ENCODE measurements at places on chromosomes 2 and 18. TPM values are rescaled to one million over a fixed set of nuclear protein-coding genes. Genes with fewer than 3 reads are reported as not detected.

DNA sequence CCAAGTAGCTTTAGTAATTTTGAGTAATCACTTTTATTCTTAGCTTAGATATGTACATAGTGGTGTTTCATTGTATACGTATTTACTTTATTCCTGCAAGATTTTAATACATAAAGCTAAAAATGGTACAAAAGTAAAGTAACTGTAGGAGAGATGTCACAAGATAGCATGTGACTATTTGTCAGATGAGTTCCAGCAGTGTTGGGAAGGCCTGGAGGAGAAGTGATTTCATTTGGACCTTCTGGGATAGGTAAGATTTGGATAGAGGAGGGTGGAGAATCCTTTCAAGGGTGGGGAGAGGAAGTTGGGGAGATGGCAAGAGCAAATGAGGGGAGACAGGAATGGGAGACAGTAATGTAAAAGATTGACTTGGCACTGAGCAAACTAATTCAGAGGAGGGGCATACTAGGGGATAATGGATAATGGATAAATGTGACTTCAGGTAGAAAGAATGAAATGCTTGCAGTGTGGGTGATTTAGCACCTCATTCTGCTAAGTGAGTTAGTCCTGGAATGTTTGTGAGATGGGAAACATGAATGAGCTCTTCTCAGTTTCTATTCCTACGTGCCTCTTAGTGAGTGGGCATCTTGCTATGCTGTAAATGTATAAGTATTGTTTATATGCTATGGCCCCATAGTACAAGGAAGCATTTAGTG, 10.5 kb downstream of the WDR43 start:
- no peak for DNase-seq

Gene OR6B3
- total RNA-seq: not detected

GRCh38 chr2:193240752-193241151, 1046.0 kb upstream of the TMEFF2 start:
- DNase-seq: no peak

DNA sequence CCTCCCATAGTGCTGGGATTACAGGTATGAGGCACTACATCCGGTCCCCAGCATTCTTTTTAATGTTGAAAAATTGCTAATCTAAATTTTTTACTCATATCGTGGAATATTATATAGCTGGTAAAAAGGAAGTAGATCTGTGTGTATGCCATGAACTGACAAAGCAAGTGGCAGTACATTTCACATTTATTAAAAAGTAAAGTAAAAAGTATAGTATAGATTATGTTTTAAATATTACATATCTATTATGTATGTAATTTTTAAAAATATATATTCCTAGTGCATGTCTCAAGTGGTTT, 25.1 kb downstream of the PLEKHB2 start:
- no peak for DNase-seq

Gene SLC4A3
- not detected for total RNA-seq

DNA sequence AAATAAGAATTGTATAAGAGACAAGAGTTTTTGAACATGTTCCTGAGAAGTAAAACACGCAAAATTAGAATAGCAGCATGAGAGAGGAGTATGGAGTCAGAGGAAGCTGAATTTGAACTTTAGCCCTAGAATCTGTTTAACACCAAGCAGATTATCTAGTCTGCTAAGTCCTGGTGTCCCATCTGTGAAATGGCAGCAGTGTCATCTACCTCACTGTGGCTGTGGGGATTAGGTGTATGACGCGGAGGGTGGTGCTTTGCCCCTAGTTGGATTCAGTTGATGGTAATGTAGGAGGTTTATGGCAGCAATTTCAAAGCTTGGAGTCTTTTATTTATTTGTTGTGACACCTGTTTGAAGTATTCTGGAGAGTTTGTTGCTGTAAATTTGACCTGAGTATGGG, 79.2 kb downstream of the ZNF532 start:
- DNase-seq: no peak

Gene RAMP1
- 1.8 TPM for total RNA-seq

DNA sequence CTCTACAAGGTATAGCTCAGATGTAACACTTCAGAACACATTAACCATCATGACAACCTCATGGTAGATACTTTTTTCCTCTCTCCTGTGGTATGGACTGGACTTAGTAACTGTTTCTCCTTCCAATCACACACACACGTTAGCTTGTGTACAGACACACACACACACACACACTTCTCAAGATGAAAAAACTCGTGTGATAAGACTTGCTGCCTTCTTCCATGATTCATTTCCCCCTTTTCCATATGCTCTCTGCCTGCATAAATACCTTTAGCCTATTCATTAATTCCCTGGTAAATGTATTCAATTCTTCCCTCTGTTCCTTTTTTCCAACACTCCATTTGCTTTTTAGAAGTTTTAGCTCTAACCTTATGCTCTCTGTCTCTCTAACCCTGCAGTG, 118.9 kb upstream of the TANK start:
- no peak for DNase-seq

Gene OSBPL6
- total RNA-seq: 6.1 TPM

Gene ALKAL2
- total RNA-seq: 0.60 TPM

Gene MALT1
- 50.6 TPM for total RNA-seq

Gene CAPN14
- 0.65 TPM for total RNA-seq

GRCh38 chr18:50473881-50474280, 86.0 kb upstream of the MAPK4 start:
- no peak for DNase-seq

Gene ALLC
- not detected for total RNA-seq

Gene UGT1A10
- total RNA-seq: not detected

DNA sequence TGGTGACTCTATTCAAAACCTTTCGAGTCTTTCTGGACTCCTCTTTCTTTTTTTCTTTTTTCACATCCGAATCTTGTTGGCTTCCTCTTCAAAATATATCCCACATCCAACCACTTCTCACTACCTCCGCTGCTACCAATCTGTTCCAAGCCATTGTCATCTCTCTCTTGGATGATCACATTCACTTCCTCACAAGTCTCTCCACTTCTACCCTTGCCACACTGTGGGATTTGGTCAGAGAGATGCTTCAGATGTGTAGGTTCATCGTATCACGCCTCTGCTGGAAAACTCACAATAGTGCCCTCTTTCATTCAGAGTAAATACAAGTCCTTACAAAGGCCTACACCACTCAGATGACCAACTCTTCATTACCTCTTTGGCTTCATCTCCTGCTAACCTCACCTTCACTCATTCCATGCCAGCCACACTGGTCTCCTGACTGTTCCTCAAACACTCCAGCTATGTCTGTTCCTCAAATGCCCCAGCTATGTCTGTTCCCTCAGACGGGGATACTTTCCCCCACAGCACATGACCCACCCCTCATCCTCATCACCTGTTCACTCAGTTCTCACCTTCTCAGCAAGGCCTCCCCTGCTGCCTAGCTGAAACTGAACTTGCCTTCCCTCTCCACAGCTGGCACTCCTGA, 67.2 kb upstream of the PELI1 start:
- DNase-seq: no peak

All from activated T-cell treated with anti-CD3 and anti-CD28 coated beads, Interleukin-2, amount 50 U/mL, for 72 hours (primary cell).